ENCODE measurements at places on chromosomes 1 and 21.

GRCh38 chr1:85465786-85466134 is 801 bp upstream of the DDAH1 start:
- DNase-seq, result no peak

DNA sequence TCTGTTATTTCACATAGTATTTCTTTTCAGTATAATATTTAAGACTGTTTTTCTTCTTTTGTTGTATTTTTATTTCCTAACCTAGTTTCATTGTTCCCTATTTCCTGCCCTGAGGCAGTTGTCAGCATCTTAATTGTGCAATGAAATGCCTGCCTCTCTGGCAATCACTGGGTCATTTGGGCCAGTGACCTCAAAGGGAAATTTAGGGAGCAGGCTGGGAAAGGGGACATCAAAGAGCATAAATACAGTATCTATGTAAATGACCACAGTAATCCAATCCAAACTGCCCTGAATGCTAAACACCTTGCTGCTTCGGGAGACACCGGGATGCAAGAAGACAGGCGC is 147.8 kb downstream of the TLR5 start:
- no peak for DNase-seq

DNA sequence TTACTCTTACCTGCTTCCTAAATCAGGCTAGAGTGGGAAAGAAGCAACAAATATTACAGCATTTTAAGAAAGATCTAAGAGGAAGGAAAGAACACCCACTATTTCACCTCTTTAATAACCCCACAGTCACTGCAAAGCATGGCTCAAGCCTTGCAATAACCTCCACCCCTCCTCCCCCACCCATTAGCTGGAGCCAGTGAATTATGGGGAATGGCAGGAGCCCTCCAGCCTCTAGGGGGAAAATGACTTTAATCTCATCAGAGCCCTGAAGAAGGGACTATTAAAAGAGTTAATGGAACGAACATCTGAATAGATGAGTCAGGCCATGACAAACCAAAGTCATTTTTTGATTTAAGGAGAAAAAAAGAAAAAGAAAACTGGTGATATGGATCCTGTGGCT is 630.7 kb upstream of the PLXNA2 start:
- DNase-seq, result no peak

GRCh38 chr1:151967091-151967490 is 26.6 kb downstream of the S100A10 start:
- no peak for DNase-seq

DNA sequence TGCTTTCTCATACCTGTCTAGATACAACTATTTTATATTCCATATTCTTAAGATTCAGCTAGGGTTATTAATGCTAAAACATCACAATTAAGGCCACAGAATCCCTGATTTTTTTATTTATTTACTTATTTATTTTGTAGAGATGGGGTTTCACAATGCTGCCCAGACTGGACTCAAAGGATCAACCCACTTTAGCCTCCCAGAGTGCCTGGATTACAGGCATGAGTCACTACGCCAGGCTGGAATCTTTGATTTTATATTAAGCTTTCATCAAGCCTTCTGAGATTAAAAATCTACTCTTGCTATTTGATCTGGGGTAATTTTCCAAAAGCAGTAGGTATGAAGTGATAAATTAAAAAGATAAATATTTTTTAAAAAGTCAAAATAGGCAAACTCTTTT is 38.9 kb downstream of the MCOLN2 start:
- DNase-seq, result no peak

DNA sequence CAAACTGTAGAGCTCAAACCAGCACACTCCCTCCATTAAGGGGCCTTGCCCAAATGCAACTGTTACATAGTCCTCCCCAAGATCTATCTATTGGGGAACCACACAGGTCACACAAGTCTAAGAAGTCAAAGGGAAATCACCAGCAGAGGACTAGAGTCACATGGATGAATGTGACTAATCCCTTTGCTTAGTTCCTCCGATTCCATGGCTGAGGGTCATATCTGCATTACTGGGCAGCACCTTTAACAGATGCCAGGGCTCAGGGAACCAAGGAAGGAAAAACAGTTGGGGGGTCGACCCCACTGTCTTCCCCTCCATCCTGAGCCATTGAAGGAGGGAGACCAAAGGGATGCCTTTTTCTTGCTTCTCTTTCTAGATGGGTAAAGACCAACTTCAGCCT is 23.4 kb upstream of the SMYD3 start:
- DNase-seq, result no peak

- no peak for DNase-seq
Observed at GRCh38 chr1:64898107-64898861, 68.1 kb downstream of the JAK1 start.
